T-helper 2 cell (primary cell): ENCODE measurements at places on chromosomes 3 and 15.

GRCh38 chr15:35067496-35068347, 17.4 kb downstream of the NANOGP8 start:
- DNase-seq = no peak

- no peak for DNase-seq
These were observed 76.3 kb downstream of the SLC9A9 start for GRCh38 chr3:143771939-143772338.

- DNase-seq = no peak
These were observed 26.0 kb upstream of the MAGEF1 start for GRCh38 chr3:184737641-184738505.

GRCh38 chr3:187798126-187798525, 52.9 kb upstream of the BCL6 start:
- no peak for DNase-seq

GRCh38 chr15:38706956-38707355, 142.3 kb upstream of the RASGRP1 start:
- DNase-seq = no peak
